Mammary epithelial cell (primary cell): ENCODE measurements at places on chromosomes 12 and 14. TPM values are rescaled to one million over a fixed set of nuclear protein-coding genes. Genes with fewer than 3 reads are reported as not detected.
A peak's percentile ranks its signal among the peaks of the same experiment; 100 is the strongest.

Gene USP44
- 0.67 TPM for total RNA-seq

Gene AMDHD1
- total RNA-seq: 0.67 TPM

Gene RNFT2
- 1.3 and 2.0 TPM in 2 replicates for total RNA-seq

Gene KRT83
- total RNA-seq: 5.9 and 9.0 TPM in 2 replicates

Gene FLVCR2
- 2.8 TPM for total RNA-seq

GRCh38 chr14:61421212-61421923, 100.0 kb downstream of the PRKCH start:
- DNase-seq: no peak

DNA sequence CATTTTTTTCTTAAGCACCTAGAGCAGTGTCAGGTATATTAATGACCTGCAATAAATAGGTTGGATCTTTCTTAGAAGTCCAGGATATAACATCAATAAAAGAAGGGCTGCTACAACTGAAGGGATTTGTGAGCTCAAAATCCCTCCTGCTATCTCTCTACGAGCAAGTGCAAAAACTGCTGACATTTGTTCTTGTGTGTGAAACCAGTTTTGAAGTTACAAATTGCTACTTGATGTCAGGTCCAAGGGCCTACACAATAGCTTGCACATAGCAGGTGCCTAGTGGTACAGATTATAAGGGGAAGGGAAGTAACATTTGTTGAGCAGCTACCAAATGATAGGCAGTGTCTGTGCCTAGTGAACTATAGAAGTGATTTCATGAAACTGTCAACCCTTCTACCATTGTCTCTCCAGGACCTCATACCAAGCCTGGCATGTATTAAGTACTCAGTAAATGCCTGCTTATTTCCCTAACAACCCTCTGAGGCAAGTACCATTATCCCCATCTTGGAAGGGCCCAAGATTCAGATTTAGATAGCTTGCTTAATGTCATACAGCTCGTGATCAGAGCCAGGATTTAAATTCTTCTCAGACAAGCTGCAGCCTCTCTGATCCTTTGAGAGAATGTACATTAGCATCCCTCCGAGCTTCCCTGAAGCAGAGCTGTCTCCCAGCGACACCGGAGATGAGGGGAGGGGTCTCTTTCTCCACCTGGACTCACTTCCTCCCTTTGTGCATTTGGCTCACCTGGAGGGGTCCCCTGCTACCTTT, 300.3 kb downstream of the ZFP36L1 start:
- DNase-seq: no peak

DNA sequence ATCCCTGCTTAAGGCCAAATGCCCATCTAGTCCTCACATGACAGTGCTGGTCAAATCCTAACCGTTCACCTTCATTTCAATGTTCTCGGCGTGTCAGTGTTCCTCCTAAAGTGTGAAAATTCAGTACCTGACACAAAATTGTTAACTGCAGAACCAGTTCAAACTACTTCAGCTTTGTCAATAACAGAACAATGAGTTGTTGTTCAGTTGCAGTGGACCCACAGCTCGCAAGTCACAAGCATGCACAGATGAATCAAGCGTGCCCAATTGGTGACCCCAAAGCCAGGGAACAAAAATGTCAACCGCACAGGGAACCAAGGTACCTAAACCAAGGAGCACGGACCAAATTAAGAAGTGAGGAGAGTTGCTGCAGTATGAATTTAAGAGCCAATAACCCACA, 23.2 kb downstream of the NRDE2 start:
- DNase-seq: no peak

DNA sequence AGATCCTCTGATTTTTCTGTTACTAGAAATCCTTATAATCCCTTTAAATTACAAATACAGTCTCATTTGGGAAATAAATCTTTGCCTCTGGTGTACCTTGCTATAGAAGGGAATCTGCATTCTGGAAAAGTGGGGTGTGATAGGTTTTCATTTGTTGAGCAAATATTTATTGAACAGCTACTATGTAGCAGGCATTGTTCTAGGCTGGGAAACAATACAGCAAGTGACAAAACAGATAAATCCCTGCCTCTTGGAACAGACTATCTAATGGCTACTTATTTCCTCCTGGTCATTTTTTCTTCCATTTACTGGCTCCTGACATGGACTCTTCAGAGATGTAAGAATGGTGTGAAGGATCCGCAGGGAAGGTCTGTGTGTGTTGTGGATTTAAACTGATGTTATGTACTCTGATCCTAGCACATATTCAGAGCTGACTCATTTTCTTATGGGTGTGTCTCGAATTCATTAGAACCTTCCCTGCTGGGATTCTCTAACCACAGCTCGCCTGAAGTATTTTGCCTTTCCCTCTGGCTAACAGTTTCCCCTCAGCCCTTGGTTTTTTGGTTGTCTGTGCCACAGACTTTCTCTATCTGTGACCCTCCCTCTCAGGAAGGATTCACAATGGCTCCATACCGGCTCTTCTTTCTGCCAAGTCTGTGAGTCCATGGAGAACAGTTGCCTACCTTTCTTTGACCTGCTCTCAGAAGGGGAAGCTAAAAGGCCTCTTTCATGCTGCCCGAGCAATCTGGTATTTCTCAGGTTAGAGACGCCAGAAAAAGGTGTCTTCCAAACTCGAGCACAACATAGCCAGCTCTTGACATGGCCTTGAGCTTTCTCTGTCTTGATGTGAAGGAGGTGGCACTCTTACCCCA, 53.7 kb downstream of the TMTC2 start:
- peak; percentile 78 for DNase-seq

DNA sequence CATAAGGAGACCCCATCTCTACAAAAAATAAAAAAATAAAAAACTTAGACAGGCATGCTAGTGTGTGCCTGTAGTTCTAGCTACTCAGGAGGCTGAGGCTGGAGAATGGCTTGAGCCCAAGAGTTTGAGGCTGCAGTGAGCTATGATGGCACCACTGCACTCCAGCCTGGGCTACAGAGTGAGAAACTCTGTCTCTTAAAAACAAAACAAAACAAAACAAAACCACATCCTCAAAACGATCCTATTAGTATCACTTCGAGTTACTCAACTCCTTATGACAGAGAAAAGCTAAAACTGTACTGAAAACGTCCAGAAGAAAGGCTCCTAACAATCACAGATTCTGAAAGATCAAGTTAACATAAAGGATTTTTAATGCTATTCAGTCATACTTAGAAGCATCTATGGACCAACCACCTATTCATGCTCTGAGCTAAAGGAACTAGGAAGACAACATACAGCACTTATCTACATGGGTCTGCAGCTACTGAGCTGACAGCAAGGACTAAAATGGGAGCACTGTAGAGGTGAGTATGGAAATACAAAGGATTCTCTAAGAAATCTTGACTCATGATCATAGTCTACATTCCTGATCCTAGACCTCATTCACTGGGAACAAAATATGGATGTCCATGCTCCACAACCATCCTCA, 75.3 kb upstream of the DUSP6 start:
- no peak for DNase-seq

DNA sequence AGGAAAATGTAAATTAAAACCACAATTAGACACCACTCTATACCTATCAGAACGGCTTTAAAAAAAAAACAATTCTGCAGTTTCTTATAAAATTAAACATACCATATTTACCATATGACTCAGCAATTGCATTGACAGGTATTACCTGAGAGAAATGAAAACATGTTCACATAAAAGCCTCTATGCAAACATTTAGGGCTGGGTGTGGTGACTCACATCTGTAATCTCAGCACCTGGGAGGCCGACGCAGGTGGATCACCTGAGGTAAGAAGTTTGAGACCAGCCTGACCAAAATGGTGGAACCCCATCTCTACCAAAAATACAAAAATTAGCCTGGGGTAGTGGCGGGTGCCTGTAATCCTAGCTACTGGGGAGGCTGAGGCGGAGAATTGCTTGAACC, 41.1 kb downstream of the SPTB start:
- DNase-seq: peak; percentile 76

GRCh38 chr14:34718750-34719304, 4.4 kb upstream of the CFL2 start:
- DNase-seq: peak; percentile 24

- no peak for DNase-seq
Measured at GRCh38 chr12:29599381-29599780, 101.9 kb upstream of the OVCH1 start.

- no peak for DNase-seq
Measured at GRCh38 chr12:4069670-4070010, 196.4 kb upstream of the PARP11 start.

GRCh38 chr14:103453791-103454190, 68.6 kb downstream of the MARK3 start:
- no peak for DNase-seq
